T-helper 17 cell (primary cell): ENCODE measurements at places on chromosomes 4 and X.

- H3K4me1 ChIP-seq: no peaks in the 10 kb centered on the region
- no peak for DNase-seq
- no peaks in the 10 kb centered on the region for H3K27me3 ChIP-seq
- H3K36me3 ChIP-seq: peaks cover 2% of the 10 kb centered on the region
These were observed 1090.5 kb downstream of the PCDH18 start for GRCh38 chr4:136441629-136442282.

DNA sequence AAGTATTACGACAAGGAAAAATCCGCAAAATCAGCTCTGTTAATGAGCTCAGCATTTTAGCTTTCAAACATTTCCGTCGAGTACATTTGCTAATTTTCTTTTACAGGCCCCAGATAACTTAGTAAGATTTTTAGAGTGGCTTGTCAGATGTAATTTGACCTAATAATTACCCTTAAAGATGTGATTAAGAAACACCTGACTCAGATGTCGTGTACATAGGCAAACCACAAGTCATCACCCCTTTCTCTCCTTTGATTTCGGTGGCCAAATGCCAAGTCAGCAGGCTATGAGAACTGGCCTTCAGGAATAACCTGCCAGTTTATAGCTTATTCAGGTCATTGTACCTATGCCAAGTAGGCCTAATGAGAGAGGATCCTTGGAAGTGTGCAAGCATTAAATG is 369.6 kb downstream of the PCDH7 start:
- no peaks in the 10 kb centered on the region for H3K4me1 ChIP-seq
- no peak for DNase-seq
- no peak overlapping the region for H3K4me3 ChIP-seq
- H3K27me3 ChIP-seq: no peaks in the 10 kb centered on the region
- no peaks in the 10 kb centered on the region for H3K36me3 ChIP-seq

DNA sequence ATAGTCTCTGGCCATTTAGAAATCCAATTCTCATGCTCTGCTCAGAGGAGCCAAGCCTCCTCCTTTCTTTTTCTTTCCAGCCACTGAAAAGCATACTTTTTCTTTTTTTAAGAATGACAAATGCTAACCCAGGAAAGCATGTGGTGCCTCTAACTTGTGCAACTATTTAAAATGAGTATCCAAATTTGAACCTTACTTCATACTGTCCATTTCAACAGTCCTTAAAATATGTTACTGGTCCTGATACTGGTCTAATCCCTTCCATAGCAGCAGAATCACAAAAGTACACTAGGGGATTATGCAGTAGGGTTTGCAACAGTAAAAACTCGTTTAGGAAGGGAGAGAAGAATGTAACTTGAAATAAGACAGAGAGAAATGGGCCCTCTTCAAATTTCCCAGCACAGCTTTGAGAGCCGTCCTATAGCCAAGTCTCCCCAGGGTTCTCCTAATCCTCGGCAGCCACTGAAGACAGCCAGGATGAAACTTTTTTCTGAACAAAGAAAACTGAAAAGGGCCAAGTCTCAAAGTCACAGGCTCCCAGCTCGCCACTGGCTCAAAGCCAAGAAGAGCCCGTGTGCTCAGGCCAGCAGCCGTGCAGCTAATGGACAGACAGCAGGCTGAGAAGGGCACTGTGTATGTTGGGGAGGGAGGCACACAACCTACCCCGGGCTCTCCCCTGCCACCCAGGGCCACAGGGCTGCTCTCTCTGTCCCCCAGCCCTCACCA is 39.5 kb downstream of the GPC4 start:
- no peak overlapping the region for H3K27ac ChIP-seq
- no peaks in the 10 kb centered on the region for H3K36me3 ChIP-seq
- no peak overlapping the region for H3K4me3 ChIP-seq

GRCh38 chr4:40316333-40316781 is 18.8 kb upstream of the CHRNA9 start:
- H3K27ac ChIP-seq: peak overlapping the region; percentile 96
- H3K4me3 ChIP-seq: peak overlapping the region; percentile 89
- peaks cover 28% of the 10 kb centered on the region for H3K4me1 ChIP-seq
- H3K27me3 ChIP-seq: no peaks in the 10 kb centered on the region

- H3K4me1 ChIP-seq: no peaks in the 10 kb centered on the region
- H3K4me3 ChIP-seq: no peak overlapping the region
- no peaks in the 10 kb centered on the region for H3K36me3 ChIP-seq
- DNase-seq: no peak
These were observed 101.8 kb downstream of the AGTR2 start for GRCh38 chrX:116272322-116272721.

DNA sequence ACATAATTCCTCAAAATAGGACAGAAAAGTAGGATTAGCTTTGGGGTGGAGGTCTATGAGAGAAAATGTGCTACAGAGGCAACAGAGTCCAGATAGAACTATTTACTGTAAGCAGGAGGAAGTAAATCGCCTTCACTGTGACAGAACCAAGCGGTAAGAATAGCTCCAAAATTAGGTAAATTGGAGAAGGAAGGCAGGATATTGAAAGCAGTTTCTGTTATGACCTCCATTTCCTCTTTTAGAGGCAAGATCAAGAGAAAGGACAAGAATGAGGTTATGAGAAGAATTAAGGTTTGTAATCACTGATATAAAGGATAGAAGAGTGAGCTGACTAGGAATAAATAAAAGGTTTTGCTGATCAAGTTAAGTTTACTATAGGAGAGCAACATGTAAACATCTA is 44.1 kb upstream of the NEUROG2 start:
- H3K4me1 ChIP-seq: peaks cover 2% of the 10 kb centered on the region
- DNase-seq: no peak
- H3K27ac ChIP-seq: no peak overlapping the region
- no peak overlapping the region for H3K4me3 ChIP-seq
- H3K27me3 ChIP-seq: no peaks in the 10 kb centered on the region

DNA sequence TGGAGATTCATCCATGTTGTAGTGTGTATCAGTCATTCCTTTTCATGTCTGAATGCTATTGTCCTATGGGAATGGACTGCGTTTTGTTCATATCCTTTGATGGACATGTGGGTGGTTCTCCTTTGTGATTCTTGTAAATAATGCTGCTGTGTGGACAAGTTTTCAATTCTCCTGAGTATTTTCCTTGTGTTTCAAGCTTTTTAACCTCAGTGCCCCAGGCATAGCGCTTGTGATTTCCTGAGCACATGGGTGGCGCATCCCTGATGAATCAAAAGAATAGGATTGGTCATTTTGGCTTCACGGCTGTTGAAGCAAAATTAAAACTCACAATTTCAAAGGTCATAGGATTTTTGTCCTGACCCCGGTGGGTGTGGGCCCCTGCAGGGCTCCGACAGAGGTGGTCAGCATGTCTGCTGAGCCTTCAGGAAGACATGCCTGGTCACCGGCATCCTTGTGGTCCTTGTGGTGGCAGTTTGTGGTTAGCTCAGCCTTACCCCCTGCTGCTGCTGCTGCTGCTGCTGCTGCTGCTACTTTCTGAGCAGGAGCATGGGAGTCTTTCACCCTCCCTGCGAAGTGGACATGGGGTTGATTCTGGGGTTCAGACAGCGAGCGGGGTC is 30.0 kb downstream of the SHROOM2 start:
- no peaks in the 10 kb centered on the region for H3K36me3 ChIP-seq
- DNase-seq: no peak
- no peak overlapping the region for H3K4me3 ChIP-seq
- no peaks in the 10 kb centered on the region for H3K4me1 ChIP-seq
- H3K27me3 ChIP-seq: peaks cover 11% of the 10 kb centered on the region

GRCh38 chrX:68995780-68996551 is 167.1 kb downstream of the EFNB1 start:
- H3K27me3 ChIP-seq: peaks cover 13% of the 10 kb centered on the region
- H3K27ac ChIP-seq: no peak overlapping the region
- peaks cover 5% of the 10 kb centered on the region for H3K4me1 ChIP-seq
- H3K4me3 ChIP-seq: no peak overlapping the region

- H3K4me3 ChIP-seq: no peak overlapping the region
- no peak overlapping the region for H3K27ac ChIP-seq
- H3K4me1 ChIP-seq: no peaks in the 10 kb centered on the region
- no peak for DNase-seq
- no peaks in the 10 kb centered on the region for H3K27me3 ChIP-seq
These were observed 75.1 kb downstream of the CHST7 start for GRCh38 chrX:46648660-46649059.

DNA sequence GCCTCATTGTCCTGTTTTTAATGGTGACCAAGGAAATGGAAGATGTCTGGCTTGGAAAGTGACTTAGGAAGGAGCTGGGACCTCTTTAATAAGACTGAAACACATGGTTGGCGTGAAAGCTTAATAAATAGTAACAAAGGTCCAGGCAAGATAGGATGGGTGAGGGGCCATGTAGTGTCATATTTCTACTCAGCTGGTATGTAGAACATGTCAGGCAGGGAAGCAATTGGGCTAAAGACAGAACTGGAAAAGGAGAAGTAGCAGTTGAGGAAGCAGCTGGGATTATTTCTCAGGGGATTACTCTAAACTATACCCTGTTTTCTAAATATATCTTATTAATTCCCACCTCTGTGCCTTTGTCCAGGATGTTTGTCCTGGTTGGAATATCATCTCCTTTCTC is 18.6 kb downstream of the ITGB1BP2 start:
- peak overlapping the region; percentile 34 for H3K27ac ChIP-seq
- no peak for DNase-seq
- H3K36me3 ChIP-seq: peaks cover 2% of the 10 kb centered on the region
- peaks cover 2% of the 10 kb centered on the region for H3K4me1 ChIP-seq
- no peak overlapping the region for H3K4me3 ChIP-seq
- H3K27me3 ChIP-seq: no peaks in the 10 kb centered on the region

GRCh38 chr4:159293811-159294515 is 191.1 kb downstream of the RAPGEF2 start:
- H3K36me3 ChIP-seq: no peaks in the 10 kb centered on the region
- peaks cover 7% of the 10 kb centered on the region for H3K4me1 ChIP-seq
- no peak overlapping the region for H3K27ac ChIP-seq
- H3K27me3 ChIP-seq: no peaks in the 10 kb centered on the region
- no peak for DNase-seq

DNA sequence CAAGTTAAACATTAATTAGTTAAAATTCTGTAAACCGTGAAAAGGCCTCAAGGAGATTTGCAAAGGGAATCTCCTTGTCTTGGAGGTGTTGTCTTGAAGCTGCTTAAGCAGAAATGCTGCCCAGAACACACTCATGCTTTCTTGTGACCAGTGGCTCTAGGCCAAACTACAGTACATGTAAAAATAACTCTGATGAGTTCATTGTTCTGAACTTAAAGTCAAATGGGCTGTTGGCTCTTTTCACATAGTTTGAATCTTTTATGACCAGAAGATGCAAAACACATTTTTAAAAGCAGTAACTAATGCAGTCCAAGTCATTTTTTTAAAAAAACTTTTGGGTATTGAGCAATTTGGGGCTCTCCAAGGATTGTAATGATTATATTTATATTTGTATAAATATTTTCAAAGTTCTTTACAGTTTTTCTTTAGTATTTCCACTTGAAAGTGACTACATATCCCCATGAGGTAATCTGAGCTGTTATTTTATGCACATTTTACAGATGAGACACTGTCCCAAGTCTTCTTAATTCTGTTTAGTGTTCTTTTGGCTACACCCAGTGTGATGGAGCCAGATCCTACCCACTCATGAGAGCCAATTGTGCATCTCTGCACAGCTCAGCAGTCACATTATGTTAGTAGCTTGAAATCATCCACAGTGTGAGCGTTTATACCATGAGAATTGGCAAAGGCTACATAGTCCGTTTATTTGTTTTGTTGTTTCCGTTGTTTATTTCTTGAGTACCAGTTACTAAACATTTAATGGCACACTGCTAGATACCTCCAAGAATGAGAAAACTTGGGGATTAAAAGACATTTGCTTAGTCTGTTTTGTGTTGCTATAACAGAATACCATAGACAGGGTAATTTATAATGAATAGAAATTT is 112.8 kb upstream of the ATXN3L start:
- H3K36me3 ChIP-seq: no peaks in the 10 kb centered on the region
- H3K4me3 ChIP-seq: no peak overlapping the region
- peaks cover 11% of the 10 kb centered on the region for H3K4me1 ChIP-seq

DNA sequence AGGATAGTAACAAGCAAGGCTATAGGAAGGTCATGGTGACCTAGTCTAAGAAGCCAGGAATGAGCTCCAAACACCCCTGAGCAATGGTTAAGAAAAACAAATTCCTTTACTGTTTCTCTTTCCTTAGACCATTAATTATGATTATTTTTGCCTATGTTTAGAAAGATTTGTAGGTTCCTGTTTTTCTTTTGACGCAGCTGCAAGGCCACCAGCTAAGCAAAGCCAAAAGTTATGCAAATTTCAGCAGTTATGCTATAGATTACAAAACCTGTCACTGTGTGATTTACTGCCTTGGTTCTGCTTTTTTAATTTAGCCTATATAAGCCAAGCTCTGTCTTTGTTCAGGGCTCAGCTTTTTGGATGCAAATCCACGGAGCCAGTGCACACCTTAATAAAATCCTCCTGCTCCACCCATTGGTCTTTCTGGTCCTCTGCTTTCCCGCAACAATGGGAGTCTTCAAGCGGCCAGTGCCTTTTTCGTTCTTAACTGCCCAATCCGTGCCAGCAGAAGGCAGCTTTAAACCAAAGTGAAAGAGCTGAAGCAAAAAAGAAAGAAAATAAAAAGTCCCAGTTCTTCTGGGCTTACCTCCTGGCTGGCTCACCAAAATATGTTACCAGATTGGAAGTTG is 1.4 kb upstream of the CEP135 start:
- peak overlapping the region; percentile 99 for H3K27ac ChIP-seq
- DNase-seq: no peak
- no peaks in the 10 kb centered on the region for H3K27me3 ChIP-seq
- H3K4me3 ChIP-seq: peak overlapping the region; percentile 97

DNA sequence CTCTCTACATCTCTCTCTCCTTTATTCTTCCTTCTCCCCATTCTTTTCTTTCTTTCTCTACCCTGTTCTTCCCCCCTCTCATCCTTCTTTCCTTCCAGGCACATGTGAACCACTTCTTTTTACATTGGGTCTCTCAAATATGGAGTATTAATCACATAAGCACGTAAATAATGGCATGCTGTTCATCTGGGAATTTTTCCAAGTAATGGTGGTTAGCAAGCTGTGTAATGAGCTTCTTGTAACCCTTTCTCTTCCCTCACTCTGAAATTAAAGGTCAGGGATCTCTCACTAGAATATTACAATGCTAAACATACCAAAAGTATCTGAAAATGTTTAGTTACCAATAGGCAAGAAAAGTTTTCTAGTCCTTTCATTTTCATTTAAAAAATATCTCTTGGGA is 239.9 kb upstream of the TEX13A start:
- H3K36me3 ChIP-seq: no peaks in the 10 kb centered on the region
- H3K4me1 ChIP-seq: no peaks in the 10 kb centered on the region
- no peak overlapping the region for H3K27ac ChIP-seq
- no peaks in the 10 kb centered on the region for H3K27me3 ChIP-seq
- DNase-seq: no peak

GRCh38 chrX:77450996-77451395 is 3.8 kb downstream of the FGF16 start:
- H3K27me3 ChIP-seq: peaks cover 9% of the 10 kb centered on the region
- H3K27ac ChIP-seq: no peak overlapping the region
- no peak for DNase-seq
